Fibroblast of mammary gland (primary cell): ENCODE measurements at places on chromosomes 3 and 15.

GRCh38 chr3:95565502-95565901, 1248.9 kb upstream of the EPHA6 start:
- no peak for DNase-seq

- DNase-seq, result no peak
Observed at GRCh38 chr3:185824051-185825005, 514 bp downstream of the IGF2BP2 start.

DNA sequence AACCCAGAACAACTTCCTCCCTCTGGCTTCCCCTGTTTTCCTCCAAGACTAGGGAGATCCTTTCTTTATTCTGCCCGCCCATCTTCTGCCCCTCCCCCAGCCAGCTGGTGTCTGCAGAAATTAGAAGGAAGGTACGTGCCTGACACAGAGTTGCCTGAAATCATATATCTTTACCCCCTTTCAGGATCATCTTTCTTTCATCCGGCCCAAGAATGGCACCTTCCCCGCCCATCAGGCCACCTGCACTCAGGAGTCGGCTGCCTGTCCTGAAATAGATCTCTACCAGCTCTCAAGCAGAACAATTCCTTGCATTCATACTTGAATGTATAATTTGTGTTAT, 133.7 kb downstream of the VGLL4 start:
- DNase-seq, result no peak

GRCh38 chr15:60713119-60714084, 234.5 kb upstream of the ICE2 start:
- DNase-seq, result peak; percentile 81

DNA sequence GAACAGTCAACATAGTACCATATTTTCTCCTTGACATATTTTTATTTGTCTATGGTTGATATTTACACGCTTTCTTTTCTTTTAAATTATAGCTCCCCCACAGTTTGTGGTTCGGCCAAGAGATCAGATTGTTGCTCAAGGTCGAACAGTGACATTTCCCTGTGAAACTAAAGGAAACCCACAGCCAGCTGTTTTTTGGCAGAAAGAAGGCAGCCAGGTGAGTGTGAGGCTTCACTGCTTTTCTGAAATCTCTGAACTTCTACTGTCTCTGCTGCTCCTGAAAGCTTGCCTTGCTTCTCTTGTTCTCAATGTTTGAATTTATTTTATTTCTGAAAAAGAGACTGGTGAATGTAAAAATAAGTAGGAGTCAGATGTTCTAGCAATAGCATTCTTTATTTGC, 506.3 kb downstream of the ROBO2 start:
- no peak for DNase-seq

DNA sequence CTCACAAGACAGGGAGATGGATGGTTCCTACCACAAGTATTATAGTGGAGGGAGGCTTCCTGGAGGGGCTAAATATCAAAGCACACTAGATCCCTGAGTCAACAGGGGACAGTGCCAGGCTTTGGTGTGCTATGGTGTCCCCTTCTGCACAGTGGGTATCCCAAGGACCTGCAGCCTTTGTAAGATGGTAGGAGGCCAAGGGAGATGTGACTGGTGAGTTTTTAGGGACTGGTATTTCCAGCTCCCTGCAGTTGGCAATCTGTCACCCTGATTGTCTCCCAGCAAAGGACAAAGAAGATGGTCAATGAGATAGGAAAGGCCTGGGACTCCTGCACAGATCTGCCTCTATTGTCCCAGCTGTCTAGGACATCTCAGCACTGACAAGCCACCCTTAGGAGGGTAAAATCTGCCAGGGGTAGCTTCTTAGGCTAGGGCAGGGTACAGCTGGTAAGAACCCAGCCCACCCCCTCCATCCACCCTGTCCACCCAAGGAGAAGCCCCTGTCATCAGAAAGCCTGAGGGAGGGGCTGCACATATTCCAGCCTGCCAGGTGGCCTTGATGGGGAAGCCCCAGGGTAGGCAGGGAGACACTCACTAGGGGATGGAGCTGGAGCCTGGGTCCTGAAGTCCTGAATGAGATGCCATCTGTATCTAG, 631 bp downstream of the CYP1A1 start:
- no peak for DNase-seq

DNA sequence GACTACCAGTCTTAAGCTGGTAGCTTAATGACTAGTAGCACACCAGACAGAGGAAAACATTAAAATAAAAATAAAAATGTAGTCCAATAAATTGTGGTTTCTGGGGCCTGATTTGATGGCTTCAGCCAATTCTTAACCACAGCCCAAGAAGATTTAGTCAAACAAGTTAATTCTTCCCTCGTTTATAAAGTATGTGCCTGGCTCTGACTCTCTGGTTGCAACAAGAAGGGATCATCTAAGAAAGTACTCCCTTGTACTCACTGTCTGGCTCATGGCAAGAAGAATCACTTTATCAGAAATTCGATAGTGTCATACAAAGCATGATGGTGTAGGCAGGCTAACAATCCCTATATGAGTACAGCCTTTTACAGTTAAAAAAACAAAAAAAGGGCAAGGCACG, 141.9 kb downstream of the P3H2 start:
- no peak for DNase-seq

- DNase-seq, result no peak
Observed at GRCh38 chr15:36763685-36764084, 184.3 kb downstream of the CDIN1 start.

DNA sequence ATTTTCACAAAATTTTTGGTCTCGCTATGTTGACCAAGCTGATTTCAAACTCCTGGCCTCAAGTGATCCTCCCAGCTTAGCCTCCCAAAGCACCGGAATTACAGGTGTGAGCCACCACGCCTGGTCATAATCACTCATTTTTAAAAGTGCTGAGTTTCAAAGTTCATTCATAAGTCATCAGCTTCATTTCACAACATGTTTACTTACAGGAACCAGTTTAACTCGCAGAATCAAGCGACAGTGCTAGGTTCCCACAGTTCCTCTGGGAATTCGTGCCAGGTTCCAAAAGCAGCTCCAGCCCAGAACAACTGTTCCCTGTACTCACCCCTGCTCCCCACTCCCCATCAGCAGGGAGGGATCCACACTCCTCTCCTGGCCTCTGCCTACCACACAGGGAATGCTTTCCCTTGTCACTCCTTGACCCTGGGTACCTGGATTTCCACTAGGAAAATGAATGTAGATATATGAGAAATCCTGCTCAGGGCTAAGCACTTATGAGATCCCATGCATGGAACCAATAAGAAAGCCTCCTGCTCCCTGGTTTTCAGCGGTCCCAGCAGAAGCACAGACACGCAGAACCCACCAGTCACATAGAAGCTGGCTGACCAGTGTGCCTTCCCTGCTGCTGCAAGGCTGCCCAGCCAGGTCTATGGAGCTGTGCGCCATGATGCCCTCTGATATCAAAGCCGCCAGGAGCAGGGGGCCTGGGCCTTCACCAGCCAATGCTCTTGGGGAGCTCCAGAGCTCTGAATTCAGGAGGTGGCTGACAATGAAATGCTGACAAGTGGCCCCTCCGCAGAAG, 72.3 kb downstream of the ITGB5 start:
- peak; percentile 67 for DNase-seq

GRCh38 chr15:70722266-70723121, 40.9 kb downstream of the UACA start:
- peak; percentile 71 for DNase-seq

- no peak for DNase-seq
Observed at GRCh38 chr3:181727341-181728032, 15.8 kb downstream of the SOX2 start.

DNA sequence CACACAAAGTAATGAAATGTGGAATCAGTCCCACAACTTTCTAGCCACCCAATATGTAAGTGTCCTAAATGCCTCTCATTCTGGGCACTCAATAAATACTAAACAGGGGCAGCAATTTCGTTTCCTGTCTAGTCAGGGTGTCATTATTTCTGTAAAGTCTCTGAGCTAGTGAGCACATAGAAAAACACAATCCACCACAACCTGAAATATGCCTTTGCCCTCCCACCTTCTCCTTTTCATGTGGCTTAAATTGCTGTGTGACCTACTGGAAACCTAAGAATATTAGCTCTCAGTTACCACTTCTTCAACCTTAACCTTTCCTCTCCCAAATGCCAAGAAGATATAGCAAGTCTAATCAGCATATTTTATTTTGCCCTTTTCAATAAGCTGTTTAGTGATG, 456.3 kb upstream of the KCNMB2 start:
- no peak for DNase-seq

DNA sequence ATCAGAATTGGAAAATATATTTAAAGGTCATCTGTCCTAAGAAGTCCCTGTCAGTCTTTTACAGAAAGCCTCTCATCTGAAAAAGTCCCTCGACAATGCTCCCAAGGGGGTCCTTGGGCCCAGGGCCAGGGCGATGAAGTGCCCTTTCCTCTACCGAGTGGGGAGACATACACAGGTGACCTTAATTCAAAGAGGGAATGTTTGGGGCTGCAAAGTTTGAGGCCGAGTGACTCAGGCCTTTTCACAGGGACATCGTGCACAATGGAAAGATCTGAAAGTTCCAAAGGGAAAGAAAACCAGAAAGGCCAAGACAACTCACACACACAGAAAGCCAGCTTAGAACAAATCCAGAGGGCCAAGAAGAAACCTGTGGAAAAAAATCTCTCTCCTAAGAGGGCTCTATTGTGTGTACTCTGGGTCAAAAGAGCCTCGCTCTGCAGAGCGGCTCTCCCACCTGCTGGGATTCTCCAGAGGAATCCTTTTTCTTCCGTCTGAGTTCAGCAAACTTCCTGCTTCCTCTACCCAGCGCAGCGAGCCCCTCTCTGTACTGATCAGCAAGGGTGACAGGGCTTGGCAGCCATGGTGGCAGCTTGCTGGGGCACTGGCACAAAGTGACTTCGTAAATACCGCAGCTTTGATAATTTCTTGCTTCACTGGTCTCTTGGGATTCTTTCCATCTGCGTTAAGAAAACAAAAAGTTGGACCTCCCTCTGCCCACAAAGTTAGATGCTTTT, 259.1 kb downstream of the OPA1 start:
- no peak for DNase-seq

- DNase-seq, result no peak
Observed at GRCh38 chr15:34582461-34583371, 735 bp downstream of the GOLGA8B start.

GRCh38 chr15:50380089-50380488, 25.1 kb upstream of the GABPB1 start:
- DNase-seq, result peak; percentile 56
